ENCODE measurements at places on chromosomes 12 and 14.
A peak's percentile ranks its signal among the peaks of the same experiment; 100 is the strongest.

- DNase-seq = no peak
Observed at GRCh38 chr12:51924551-51925319, 17.4 kb downstream of the ACVRL1 start.

- DNase-seq = no peak
Observed at GRCh38 chr12:34350092-34351041, 328.1 kb downstream of the ALG10 start.

GRCh38 chr12:118307069-118307954 lies 65.4 kb downstream of the TAOK3 start:
- DNase-seq = no peak

DNA sequence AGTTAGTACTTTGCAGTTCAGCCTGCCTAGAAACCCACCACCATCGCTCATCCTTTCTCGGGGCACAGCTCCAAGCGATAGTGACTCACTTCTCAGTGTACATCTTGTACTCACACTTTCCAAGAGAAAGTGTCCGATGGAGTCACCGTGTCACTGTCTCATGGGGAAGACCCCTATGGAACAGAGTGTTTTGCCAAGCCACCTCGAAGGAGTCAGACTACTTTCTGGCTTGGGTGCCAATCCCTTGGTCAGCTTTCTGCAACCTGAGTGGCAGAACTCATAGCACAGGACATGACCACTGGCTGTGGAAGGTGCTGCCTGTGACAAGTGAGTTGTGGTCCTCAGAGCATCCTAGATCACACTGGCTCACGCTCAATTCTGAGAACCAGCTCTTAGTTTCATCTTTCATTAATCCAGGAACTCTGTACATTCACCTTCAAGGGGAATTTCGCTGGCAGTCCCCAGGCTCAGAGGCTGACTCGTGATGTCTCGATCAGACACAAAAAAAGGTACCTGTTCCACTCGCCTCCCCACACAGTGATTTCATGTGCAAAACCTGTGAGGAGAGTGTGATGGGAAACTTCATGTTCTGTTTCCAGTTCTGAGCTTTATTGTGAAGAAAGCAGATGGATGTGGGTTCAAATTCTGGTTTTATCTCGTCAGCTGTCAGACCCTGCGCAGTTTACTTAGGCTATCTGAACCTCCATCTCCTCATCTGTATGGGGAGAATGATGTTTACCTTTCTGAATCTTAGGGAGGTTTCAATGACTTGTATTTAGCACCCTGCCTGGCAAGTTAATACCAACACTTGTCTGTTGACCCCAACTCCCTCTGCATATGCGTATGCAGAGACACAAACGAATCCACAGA lies 127.3 kb upstream of the CCND2 start:
- no peak for DNase-seq

GRCh38 chr12:97005174-97005573 lies 98.1 kb downstream of the NEDD1 start:
- DNase-seq = no peak

- no peak for DNase-seq
Observed at GRCh38 chr14:92323916-92324818, 1.2 kb downstream of the SLC24A4 start.

GRCh38 chr12:94500831-94501567 lies 41.3 kb upstream of the CEP83 start:
- no peak for DNase-seq

GRCh38 chr14:21498540-21499526 lies 12.3 kb downstream of the METTL3 start:
- DNase-seq = peak; percentile 64

- DNase-seq = no peak
Observed at GRCh38 chr12:121712190-121712460, 427 bp upstream of the TMEM120B start.

DNA sequence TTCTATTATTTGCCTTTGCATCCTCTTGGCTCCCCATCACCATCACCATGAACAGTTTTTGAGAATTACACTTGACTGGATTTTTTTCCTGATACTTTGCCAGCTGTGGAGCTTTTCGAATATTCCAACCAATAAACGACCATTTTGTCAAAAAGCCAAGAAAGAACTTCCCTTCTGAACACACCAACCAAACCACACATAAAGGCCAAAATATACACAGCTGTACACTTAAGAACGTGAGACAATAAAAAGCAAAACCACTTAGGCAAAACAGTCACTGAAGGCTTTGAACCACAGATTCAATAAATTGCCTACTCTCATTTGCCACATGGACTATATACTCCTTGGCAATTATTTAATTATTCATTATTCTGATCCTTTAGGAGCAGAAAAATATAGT lies 1.1 kb downstream of the C14orf93 start:
- DNase-seq = peak; percentile 92
